Activated T-cell treated with anti-CD3 and anti-CD28 coated beads, Interleukin-2, amount 50 U/mL, for 72 hours (primary cell): ENCODE measurements at places on chromosomes 11 and 22. TPM values are rescaled to one million over a fixed set of nuclear protein-coding genes. Genes with fewer than 3 reads are reported as not detected.

APOBEC3G gene
- total RNA-seq: 77.8 TPM

INS gene
- not detected for total RNA-seq

TMEM151A gene
- 0.10 TPM for total RNA-seq

DNAL4 gene
- 10.6 TPM for total RNA-seq

IFITM1 gene
- 384 TPM for total RNA-seq

CDCA5 gene
- 174 TPM for total RNA-seq

OR52H1 gene
- not detected for total RNA-seq

GP1BB gene
- 0.17 TPM for total RNA-seq

HBG2 gene
- not detected for total RNA-seq

SLC5A4 gene
- not detected for total RNA-seq

SERPIND1 gene
- total RNA-seq: not detected

CLCF1 gene
- total RNA-seq: 0.22 TPM

GGTLC3 gene
- total RNA-seq: not detected

RCOR2 gene
- total RNA-seq: 0.39 TPM

DGCR6 gene
- total RNA-seq: 2.9 TPM

CCDC188 gene
- total RNA-seq: not detected

KBTBD4 gene
- 17.2 TPM for total RNA-seq

SPDYC gene
- not detected for total RNA-seq

MTA2 gene
- 241 TPM for total RNA-seq

SCARF2 gene
- total RNA-seq: 1.0 TPM

C11orf87 gene
- not detected for total RNA-seq

GNG3 gene
- total RNA-seq: not detected

LRRN4CL gene
- 0.12 TPM for total RNA-seq

BTG4 gene
- total RNA-seq: not detected

CSNK2A3 gene
- 0.29 TPM for total RNA-seq

CDC42EP2 gene
- 1.4 TPM for total RNA-seq

HTR3A gene
- not detected for total RNA-seq

NCF4 gene
- total RNA-seq: 15.8 TPM

MMP8 gene
- total RNA-seq: not detected

TMEM121B gene
- total RNA-seq: 0.07 TPM

SLC22A9 gene
- not detected for total RNA-seq

IL17REL gene
- total RNA-seq: 0.36 TPM

TRPC6 gene
- total RNA-seq: not detected

OR4A16 gene
- not detected for total RNA-seq

ADAMTS8 gene
- total RNA-seq: not detected

TEX54 gene
- total RNA-seq: 0.77 TPM

SMIM38 gene
- total RNA-seq: 5.5 TPM

MRGPRX4 gene
- not detected for total RNA-seq

XNDC1N gene
- total RNA-seq: 21.7 TPM

TIMP3 gene
- not detected for total RNA-seq

MMP7 gene
- total RNA-seq: not detected

SLC35E4 gene
- total RNA-seq: 6.6 TPM

POU2AF2 gene
- total RNA-seq: not detected

XKR3 gene
- 0.24 TPM for total RNA-seq

PACSIN3 gene
- 4.6 TPM for total RNA-seq

SPTBN2 gene
- 0.69 TPM for total RNA-seq

ANO1 gene
- not detected for total RNA-seq

MS4A12 gene
- total RNA-seq: not detected

TTC36 gene
- 1.4 TPM for total RNA-seq

ZNF195 gene
- total RNA-seq: 30.9 TPM

MPZL2 gene
- 10.1 TPM for total RNA-seq

GALNT18 gene
- total RNA-seq: 2.4 TPM

GUCY1A2 gene
- not detected for total RNA-seq

RAC2 gene
- 620 TPM for total RNA-seq

GSTT2B gene
- 0.46 TPM for total RNA-seq

TTC17 gene
- 68.2 TPM for total RNA-seq
